ENCODE measurements at places on chromosomes 4 and X.

DNA sequence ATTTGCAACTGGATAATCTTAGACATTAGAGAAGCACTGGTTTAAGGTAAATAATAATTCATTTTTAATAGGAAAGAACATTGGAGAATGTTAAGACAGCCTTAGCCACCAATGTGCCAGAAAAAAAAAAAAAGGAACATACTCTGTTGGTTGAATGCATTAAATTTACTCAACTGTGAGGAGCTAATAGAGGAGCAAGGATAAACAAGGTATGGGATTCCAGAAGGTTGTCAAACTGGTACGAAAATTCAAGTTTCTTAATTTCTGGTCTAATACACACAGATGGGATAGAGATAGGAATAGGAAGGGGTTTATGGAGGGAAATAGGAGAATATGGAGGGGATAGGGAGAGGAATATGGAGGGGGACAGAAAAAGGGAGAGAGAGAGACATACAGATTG is 1096.6 kb downstream of the ARAP2 start:
- no peak for DNase-seq

DNA sequence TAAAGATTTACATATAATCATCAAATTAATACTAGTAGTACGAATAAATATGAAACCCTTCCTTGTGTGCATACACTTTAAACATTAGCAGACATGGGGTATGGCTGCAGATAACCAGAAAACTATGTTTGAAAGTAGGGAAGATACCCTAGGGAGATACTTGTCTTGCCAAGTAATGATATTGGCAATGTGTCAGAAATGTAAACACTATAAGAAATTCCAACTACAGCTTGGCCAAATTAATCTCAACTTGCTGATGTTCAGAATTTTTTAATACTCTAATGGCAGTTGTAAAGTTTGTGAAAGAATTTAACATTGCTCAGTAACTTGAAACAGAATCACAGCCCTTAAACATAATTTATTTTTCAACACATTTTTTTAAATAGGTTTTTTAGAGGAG is 27.4 kb upstream of the HPGD start:
- no peak for DNase-seq

- DNase-seq, result no peak
Observed at GRCh38 chr4:14340321-14340720, 662.0 kb upstream of the CPEB2 start.

DNA sequence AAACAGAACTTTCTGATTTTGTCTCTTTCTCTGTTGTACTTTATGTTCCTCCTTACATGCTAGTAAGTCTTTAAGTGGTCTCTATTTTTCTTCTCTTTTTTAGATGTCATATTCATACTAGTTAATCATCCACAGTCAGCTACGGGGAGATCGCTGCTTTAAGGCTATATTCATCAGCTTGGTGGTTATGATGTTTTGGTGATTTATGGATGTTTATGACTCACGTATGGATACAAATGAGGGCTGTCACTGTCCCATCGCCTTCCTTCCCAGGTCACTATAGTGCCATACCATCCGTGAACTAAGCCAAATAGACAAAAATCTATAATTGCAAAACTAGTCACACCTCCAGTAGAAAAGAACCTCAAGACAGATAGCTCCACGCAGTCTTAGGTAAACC is 296.8 kb upstream of the AADAT start:
- DNase-seq, result no peak

- no peak for DNase-seq
Observed at GRCh38 chr4:178480105-178480504, 1037.9 kb upstream of the AGA start.

DNA sequence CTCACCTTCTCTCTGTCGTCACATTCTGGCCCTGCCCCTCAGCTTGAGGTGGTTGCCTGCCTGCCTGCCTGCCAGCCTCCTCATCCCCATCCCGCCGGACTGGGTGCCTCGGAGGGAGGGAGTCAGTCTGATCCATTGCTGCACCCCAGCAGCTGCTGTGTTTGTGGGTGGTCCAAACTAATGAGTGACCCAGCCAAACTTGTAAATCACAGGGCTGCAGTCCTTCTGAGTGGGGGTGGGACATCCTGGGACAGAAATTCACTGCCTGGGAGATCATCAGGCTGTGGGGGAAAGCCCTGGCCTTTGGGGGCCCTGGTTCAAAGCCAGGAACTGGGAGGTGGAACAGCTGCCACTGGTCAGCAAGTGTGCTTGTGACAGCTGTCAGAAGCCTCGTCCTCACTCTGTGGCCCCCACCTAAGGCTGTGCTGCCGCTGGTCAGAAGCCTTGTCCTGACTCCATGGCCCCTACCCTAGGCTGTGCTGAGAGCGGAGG is 5.6 kb downstream of the GPR78 start:
- DNase-seq, result no peak

- no peak for DNase-seq
Observed at GRCh38 chr4:56843421-56843899, 22.0 kb upstream of the SPINK2 start.

- no peak for DNase-seq
Observed at GRCh38 chr4:46503739-46504138, 113.8 kb upstream of the GABRA2 start.

DNA sequence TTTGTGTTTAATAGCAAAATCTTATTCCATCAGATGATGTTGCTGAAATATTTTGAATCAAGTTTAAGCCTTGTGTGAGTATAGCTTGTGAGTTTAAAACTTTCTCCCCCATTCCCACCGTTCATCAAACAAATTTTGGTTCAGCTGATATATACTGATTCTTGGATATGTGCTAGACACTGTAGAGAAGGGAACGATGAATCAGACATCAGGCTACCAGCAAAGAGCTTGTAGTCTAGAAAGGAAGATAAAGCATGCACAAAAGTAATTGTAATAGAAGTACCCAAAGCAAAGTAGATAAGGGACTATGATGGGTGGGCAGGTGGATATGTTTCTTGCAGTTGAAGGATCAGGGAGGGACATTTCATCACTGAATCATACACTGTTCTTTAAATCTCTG is 131.9 kb downstream of the AKAP4 start:
- no peak for DNase-seq

- DNase-seq, result no peak
Observed at GRCh38 chr4:184039963-184040383, 134.9 kb downstream of the STOX2 start.
